ENCODE measurements at places on chromosomes 12 and 14. TPM values are rescaled to one million over a fixed set of nuclear protein-coding genes. Genes with fewer than 3 reads are reported as not detected.

The TMEM229B gene
- 0.17 TPM for total RNA-seq

The MYF6 gene
- not detected for total RNA-seq

The RHEBL1 gene
- 6.3 TPM for total RNA-seq

The HAL gene
- total RNA-seq: 0.06 TPM

The IAPP gene
- total RNA-seq: not detected

The GUCY2C gene
- 0.01 TPM for total RNA-seq

The SPIC gene
- not detected for total RNA-seq

The FAM161B gene
- 2.2 TPM for total RNA-seq

The THAP2 gene
- total RNA-seq: 3.6 TPM

The TOMM20L gene
- not detected for total RNA-seq

The ATXN7L3B gene
- 13.2 TPM for total RNA-seq

The TTC9 gene
- 1.8 TPM for total RNA-seq

The RDH12 gene
- 0.13 TPM for total RNA-seq

The CCDC38 gene
- total RNA-seq: 0.06 TPM

The NRXN3 gene
- 1.2 TPM for total RNA-seq

The CARMIL3 gene
- total RNA-seq: 0.56 TPM

The CMKLR1 gene
- not detected for total RNA-seq

The CLMN gene
- total RNA-seq: 4.6 TPM

The CCNT1 gene
- total RNA-seq: 12.8 TPM

The BTBD7 gene
- total RNA-seq: 11.1 TPM

The ITGB7 gene
- 0.56 TPM for total RNA-seq

The PPTC7 gene
- 17.5 TPM for total RNA-seq

The POTEG gene
- total RNA-seq: not detected

The CRACR2A gene
- 1.6 TPM for total RNA-seq

The TIGAR gene
- total RNA-seq: 47.6 TPM

The BDKRB2 gene
- total RNA-seq: 3.4 TPM

The RNASE9 gene
- not detected for total RNA-seq

The SLC8A3 gene
- not detected for total RNA-seq

The BICDL1 gene
- 4.5 TPM for total RNA-seq

The GALNT6 gene
- total RNA-seq: 3.0 TPM

The KLRC1 gene
- total RNA-seq: not detected

The SLC25A47 gene
- not detected for total RNA-seq

The B3GNT4 gene
- 0.63 TPM for total RNA-seq

The HOXC13 gene
- total RNA-seq: 12.4 TPM

The EFS gene
- total RNA-seq: not detected

The MDGA2 gene
- not detected for total RNA-seq

The TAS2R19 gene
- total RNA-seq: not detected

The RBMS2 gene
- total RNA-seq: 10.4 TPM

The CLEC6A gene
- total RNA-seq: not detected

The SYNDIG1L gene
- not detected for total RNA-seq

The DUSP6 gene
- 7.6 TPM for total RNA-seq

The CRY1 gene
- total RNA-seq: 23.5 TPM

The ACAD10 gene
- 11.3 TPM for total RNA-seq

The GARIN6 gene
- not detected for total RNA-seq

The MIP gene
- 0.20 TPM for total RNA-seq
